ENCODE measurements at places on chromosomes 4 and X. TPM values are rescaled to one million over a fixed set of nuclear protein-coding genes. Genes with fewer than 3 reads are reported as not detected.

TNIP3 gene
- total RNA-seq = 0.44 TPM

COL4A6 gene
- 17.3 TPM for total RNA-seq

MEPE gene
- not detected for total RNA-seq

BEX5 gene
- not detected for total RNA-seq

MAOA gene
- 0.49 TPM for total RNA-seq

ADGRG2 gene
- total RNA-seq = 6.0 TPM

SERPINA7 gene
- not detected for total RNA-seq

RENBP gene
- total RNA-seq = 0.07 TPM
